Ovary (tissue), 10 donors: ENCODE measurements at places on chromosomes 5 and 9. TPM values are rescaled to one million over a fixed set of nuclear protein-coding genes. Genes with fewer than 3 reads are reported as not detected.

OTULINL gene
- 6.1 TPM for total RNA-seq

DNA sequence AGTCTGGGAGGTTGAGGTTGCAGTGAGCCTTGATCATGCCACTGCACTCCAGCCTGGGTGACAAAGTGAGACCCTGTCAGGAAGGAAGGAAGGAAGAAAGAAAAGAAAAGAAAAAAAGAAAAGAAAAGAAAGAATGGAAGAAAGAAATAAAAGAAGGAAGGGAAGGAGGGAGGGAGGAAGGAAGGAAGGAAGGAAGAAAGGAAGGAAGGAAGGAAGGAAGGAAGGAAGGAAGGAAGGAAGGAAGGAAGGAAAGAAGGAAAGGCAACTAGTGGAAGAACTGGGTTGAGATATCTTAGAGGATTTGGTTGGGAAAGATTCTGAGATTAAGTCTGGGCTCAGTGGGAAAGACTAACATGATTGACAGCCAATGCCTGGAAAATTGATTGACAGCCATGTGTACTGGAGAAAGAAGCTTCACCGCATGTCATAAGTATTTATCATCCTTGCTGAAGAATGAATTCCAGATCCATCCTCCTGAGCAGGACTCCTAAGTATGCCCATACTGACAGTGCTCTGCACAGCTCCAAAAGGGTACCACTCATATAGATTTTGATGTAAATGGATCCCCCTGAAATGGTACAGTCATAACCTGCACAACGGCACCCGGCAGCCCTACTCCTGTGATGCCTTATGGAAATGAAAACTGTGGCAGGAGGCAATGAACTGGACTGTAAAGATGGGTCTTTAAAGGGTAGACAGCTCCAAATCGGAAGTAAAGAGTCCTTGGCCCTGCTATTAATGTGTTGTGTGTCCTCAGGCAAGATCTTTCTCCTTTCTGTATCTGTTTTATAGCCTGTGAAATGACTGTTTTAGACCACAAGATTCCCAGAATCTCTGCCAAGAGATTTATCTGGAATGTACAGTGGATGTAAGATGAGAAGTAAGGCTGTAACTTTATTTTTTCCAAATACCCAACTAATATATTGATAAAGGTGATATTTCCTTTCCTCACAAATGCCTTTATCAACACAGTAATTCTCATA is 16.9 kb upstream of the ADRA1B start:
- H3K4me3 ChIP-seq, result no peak overlapping the region
- H3K27me3 ChIP-seq, result no peaks in the 10 kb centered on the region
- no peaks in the 10 kb centered on the region for H3K36me3 ChIP-seq

C5orf46 gene
- total RNA-seq, result not detected

DDX4 gene
- total RNA-seq, result not detected

SNCB gene
- not detected for total RNA-seq

- H3K36me3 ChIP-seq, result no peaks in the 10 kb centered on the region
- DNase-seq, result no peak
- peaks cover 36% of the 10 kb centered on the region for H3K4me1 ChIP-seq
- no peak overlapping the region for H3K27ac ChIP-seq
- no peak overlapping the region for H3K4me3 ChIP-seq
These were observed 24.6 kb downstream of the COL5A1 start for GRCh38 chr9:134666208-134666607.

DNA sequence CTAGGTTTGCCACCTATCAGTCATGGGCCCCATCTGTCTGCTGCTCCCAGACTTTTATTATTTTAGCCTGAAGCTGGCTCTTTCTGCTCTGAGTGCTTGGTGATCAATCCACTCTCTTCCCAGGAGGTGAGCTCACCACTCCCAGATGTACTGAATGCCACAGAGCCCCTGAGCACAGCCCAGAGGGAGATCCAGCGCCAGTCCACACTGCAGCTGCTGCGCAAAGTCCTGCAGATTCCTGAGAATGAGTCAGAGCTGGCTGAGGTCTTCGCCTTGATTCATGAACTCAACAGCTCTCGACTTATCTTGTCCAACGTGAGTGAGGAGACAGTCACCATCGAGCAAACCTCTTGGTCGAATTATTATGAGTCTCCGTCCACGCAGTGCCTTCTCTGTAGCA is 36.0 kb downstream of the HMGXB3 start:
- no peaks in the 10 kb centered on the region for H3K4me1 ChIP-seq
- no peaks in the 10 kb centered on the region for H3K27me3 ChIP-seq
- H3K36me3 ChIP-seq, result no peaks in the 10 kb centered on the region
- no peak overlapping the region for H3K27ac ChIP-seq
- no peak overlapping the region for H3K4me3 ChIP-seq
- no peak for DNase-seq

DNA sequence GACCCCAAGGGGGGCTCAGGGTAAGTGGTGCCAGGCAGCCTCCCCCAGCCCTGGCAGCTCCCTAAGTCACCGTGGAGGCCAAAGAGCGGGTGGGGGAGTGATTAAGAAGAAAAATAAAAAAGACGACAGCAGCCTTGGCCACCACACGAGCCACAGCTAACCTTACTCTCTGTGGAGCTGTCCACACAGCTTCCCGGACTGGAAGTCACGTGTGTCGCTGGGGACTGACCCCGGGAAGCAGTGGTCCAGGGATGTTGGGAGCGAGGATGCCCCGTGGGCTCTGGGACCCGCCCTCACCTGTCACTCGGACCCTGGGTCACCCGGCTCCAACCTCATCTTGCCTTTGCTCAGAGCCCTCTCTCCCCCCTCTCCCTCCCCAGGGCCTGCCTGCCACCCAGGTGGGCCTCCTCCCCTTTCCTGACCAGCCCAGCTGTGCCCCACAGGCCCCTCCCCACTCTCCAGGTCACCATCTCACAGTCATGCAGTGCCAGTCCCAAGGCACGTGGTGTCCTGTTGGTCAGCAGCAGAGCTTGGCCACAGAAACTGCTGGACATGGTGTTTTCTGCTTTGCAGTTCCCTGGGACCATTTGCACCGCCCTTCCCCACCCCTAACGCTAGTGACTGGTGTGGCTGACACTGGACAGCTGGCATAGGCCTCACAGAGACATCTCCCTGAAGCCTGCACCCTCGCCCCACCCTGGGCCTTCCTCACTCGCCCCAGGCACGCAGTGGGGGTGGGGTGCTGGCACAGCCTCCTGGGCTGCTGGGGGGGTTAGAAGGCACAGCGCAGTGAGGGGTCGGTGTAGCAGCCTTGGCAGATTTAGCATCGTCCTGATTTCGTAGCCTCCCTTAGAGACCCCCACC is 9.8 kb upstream of the EXOC3 start:
- no peak for DNase-seq
- no peaks in the 10 kb centered on the region for H3K27me3 ChIP-seq
- no peaks in the 10 kb centered on the region for H3K36me3 ChIP-seq
- H3K4me3 ChIP-seq, result no peak overlapping the region
- no peak overlapping the region for H3K27ac ChIP-seq

DNA sequence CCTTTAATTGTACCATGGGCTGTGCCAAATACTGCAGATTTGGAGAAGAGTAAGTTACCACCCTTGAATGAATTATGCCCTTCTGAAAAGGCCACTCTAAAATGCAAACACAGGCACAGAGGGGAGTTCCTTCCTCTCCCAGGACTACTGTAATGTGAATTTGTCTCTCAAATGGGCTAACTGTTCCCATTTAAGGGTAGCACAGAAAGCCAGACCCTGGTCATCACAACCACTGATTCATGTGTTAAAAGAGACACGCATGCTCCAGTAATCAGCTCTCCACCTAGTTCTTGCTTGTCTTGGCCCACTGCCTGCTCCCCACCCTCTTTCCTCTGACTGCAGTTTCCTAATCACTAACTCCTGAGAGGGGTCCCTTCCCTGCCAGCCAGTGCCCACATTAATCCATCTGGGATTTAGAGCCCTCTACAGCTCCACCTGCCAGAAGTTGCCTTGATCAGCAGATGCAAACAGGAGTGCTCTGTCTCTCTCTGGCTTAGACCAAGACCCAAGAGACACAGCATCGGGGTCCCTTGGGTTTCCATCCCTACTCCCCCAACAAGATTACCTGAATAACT is 382.4 kb downstream of the TMEM167A start:
- H3K4me1 ChIP-seq, result no peaks in the 10 kb centered on the region
- H3K36me3 ChIP-seq, result no peaks in the 10 kb centered on the region
- no peak overlapping the region for H3K4me3 ChIP-seq

JADE2 gene
- 82.2 TPM for total RNA-seq

- H3K27ac ChIP-seq, result no peak overlapping the region
- no peaks in the 10 kb centered on the region for H3K36me3 ChIP-seq
- DNase-seq, result no peak
- no peaks in the 10 kb centered on the region for H3K27me3 ChIP-seq
- H3K4me3 ChIP-seq, result no peak overlapping the region
- no peaks in the 10 kb centered on the region for H3K4me1 ChIP-seq
These were observed 198.1 kb downstream of the LURAP1L start for GRCh38 chr9:12972608-12973589.

DAB2 gene
- 67.6 TPM for total RNA-seq

MEGF10 gene
- total RNA-seq, result 0.64 TPM

DNA sequence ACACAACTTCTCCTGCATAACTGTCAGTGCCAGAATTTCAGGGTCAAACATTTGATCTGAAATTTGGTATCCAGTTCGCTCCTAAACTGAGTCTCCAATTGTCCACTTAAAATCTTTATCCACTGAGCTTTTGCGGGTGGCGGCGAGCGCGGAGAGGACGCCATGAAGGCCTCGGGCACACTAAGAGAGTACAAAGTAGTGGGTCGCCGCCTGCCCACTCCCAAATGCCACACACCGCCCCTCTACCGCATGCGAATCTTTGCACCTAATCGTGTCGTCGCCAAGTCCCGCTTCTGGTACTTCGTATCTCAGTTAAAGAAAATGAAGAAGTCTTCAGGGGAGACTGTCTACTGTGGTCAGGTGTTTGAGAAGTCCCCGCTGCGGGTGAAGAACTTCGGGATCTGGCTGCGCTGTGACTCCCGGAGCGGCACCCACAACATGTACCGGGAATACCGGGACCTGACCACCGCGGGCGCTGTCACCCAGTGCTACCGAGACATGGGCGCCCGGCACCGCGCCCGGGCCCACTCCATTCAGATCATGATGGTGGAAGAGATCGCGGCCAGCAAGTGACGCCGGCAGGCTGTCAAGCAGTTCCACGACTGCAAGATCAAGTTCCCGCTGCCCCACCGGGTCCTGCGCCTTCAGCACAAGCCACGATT is 913.7 kb upstream of the DMAC1 start:
- no peaks in the 10 kb centered on the region for H3K36me3 ChIP-seq
- H3K4me3 ChIP-seq, result no peak overlapping the region
- no peak for DNase-seq

DNA sequence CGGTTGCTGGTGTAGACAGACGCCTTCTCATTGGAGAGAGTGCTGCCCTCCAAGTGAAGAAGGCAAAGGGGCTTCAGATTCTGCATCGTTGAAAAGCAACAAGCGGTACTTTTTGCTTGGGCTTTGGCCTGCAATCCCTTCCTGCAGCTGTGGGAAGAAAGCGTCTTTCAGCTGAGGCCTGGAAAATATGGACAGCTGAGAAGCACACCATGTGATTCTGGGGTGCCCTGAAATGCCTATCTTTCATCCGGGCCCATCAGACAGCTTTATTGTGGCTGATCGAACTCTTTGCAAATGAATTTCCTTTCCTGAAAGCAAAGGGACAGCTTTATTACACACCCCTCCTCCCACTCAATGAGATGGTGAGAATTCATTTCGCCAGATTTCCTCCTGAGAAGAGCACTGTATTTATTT is 74.0 kb downstream of the NSG2 start:
- no peaks in the 10 kb centered on the region for H3K27me3 ChIP-seq
- no peak overlapping the region for H3K27ac ChIP-seq
- no peak for DNase-seq

DNA sequence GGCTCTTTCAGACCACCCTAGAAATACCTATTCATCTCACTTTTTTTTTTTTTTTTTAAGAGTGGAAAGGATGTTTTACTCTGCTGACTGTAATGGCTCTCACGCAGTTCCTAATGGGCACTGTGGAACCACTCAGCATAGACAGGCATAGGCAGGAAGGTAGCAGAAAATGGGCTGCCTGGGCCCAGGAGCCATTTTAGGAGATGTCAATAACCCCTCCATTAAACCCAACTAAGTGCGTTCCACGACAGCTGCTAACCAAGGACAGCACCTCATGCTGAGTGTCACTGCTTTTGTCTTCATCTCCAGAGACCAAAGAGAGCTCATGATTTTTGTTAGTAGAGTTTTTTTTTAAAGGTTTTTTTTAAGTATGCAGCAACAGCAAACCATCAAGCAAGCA is 15.3 kb downstream of the MAP1B start:
- H3K4me1 ChIP-seq, result no peaks in the 10 kb centered on the region
- H3K4me3 ChIP-seq, result no peak overlapping the region
- H3K36me3 ChIP-seq, result no peaks in the 10 kb centered on the region
- no peak overlapping the region for H3K27ac ChIP-seq
- H3K27me3 ChIP-seq, result no peaks in the 10 kb centered on the region
- DNase-seq, result no peak

DNA sequence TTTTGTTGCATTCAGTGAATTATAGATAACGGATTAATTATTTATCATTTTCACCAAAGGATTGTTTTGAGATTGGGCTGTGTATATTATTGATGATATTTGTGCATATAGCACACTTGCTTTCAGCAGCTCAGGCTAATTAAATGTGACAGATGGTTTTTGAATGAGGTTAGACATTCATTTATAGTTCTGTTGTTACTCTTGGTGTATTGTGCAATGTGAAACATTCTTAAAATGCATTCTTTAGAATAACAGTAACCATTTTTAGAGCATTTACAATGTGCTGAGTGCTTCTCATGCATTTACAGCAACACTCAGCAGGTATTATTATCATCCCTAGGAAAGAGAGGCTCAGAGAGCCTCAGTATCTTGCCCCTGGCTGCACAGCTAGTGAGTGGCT is 23.8 kb downstream of the NANS start:
- no peak overlapping the region for H3K27ac ChIP-seq
- no peak for DNase-seq
- H3K36me3 ChIP-seq, result no peaks in the 10 kb centered on the region
- H3K27me3 ChIP-seq, result no peaks in the 10 kb centered on the region
- no peak overlapping the region for H3K4me3 ChIP-seq

RALGPS1 gene
- total RNA-seq, result 13.1 TPM

STK32A gene
- 6.4 TPM for total RNA-seq

DNA sequence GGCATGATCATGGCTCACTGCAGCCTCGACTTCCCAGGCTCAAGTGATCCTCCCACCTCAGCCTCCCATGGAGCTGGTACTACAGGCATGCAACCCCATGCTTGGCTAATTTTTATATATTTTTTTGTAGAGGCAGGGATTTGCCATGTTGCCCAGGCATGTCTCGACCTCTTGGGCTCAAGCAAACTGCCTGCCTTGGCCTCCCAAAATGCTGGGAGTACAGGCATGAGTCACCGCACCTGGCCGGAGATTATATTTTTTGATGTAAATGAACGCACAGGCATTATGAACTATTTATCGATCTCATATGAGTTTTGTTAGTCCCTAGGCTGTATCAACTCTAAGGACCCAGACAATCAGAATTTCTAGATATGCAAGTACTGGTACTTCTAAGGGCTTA is 25.5 kb upstream of the CEP120 start:
- H3K4me1 ChIP-seq, result no peaks in the 10 kb centered on the region
- no peaks in the 10 kb centered on the region for H3K27me3 ChIP-seq
- no peak overlapping the region for H3K27ac ChIP-seq
- no peaks in the 10 kb centered on the region for H3K36me3 ChIP-seq
- DNase-seq, result no peak
- no peak overlapping the region for H3K4me3 ChIP-seq

- H3K4me1 ChIP-seq, result peaks cover 5% of the 10 kb centered on the region
- no peaks in the 10 kb centered on the region for H3K36me3 ChIP-seq
- no peak overlapping the region for H3K27ac ChIP-seq
- H3K27me3 ChIP-seq, result no peaks in the 10 kb centered on the region
These were observed 142.5 kb upstream of the VLDLR start for GRCh38 chr9:2479056-2479565.

DAPK1 gene
- 119 TPM for total RNA-seq
